Renal cortex interstitium (tissue), 15 donors: ENCODE measurements at places on chromosomes 16 and 17.

DNA sequence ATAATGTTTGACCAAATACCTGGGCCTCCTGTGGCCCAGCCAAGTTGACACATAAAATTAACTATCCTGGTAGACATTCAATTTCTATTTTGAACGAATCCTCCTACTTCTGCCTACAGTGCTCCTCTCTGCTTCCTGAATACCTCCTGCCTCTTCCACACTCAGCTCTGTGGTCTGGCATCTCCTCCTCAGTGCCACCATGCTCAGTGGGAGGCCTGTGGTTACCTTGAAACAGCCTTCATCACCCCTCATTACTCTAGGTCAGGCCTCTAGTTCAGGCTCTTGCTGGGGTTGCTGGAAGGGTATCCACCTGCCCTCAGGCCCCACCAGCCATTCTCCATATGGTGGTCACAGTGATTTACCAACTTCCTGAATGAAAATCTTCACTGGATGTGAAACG, 5.1 kb downstream of the LYRM9 start:
- no peak for DNase-seq

DNA sequence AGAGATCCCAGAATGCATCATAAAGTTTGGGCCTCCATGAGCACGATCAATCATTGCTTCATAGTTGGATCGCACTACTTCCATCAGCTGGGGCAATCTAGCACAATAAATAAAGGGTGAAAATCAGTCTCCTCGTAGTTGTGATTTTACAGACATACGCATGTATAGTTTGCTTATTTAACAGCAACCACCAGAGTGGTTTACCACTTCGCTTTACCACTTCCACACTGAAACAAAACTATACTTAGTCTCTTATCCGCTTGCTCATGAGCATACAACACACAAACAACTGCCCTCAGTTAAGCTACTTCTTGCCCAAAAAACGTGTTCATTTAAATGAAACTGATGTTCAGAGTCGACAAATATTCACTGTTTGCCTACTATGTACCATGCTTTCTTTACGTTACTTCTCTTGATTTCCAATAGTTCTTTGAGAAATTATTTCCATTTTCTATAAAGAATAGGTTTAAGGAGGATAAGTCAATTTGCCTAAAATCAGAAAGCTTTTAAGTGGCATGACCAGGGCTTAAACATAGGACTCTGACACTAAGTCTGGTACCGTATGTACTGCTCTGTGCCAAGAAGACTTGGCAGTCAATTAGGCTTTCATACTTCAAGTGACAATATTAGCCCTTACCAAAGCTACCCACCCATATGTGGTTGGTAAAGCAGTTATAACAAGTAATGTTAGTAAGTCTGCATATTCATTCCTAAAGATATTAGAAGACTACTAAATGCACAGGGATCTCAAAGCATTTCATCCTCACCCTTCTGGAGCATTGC, 22.0 kb downstream of the SETD6 start:
- no peak for DNase-seq

DNA sequence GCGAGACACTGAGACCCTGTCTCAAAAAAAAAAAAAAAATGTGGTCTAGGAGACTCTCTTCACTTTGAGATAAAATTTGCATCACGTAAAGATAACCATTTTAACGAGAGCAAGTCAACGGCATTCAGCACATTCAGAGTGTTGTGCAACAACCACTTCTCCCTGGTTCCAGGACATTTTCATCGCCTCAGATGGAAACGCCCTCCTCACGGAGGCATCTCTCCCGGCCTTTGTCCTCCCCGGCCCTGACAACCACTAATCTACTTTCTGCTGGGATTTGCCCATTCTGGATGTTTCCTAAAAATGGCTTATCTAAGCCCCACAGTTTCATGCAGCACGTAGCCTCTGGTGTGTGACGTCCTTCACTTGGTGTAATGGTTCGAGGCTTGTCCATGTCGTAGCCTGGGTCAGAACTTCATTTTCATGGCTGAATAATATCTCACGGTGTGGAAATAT, 6.4 kb upstream of the NPRL3 start:
- no peak for DNase-seq

DNA sequence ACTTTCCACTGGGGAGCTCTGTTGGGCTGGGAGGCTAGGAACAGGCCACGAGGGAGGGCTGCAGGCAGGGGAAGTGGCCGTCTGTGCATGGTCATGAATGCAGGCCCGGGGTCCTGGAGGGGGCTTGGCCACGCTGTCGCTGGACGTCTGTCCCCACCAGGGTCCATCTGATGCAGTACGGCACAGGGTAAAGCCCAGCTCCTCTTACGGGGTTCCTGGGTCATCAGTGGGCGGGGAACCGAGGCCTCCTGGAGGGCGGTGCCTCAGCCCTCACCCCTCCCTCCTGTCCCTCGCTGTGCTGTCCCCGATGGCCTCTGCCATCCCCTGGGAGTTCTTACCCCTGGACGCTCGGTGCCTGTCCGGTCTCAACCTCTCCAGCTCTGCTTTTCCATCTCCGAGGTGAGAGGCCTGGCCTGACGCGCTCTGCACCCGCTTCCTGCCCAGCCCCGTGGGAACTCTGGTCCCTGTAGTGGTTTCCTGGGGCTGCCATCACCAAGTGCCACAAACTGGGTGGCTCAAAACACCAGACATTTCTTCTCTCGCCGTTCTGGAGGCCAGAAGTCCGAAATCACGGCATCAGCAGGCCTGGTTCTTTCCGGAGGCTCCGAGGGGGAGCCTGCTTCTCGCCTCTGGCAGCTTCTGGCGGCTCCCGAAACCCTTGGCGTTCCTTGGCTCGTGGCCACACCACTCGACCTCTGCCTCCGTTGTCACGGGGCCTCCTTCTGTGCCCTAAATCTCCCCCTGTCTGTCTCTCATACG, 182.8 kb downstream of the SEC14L1 start:
- DNase-seq = no peak

DNA sequence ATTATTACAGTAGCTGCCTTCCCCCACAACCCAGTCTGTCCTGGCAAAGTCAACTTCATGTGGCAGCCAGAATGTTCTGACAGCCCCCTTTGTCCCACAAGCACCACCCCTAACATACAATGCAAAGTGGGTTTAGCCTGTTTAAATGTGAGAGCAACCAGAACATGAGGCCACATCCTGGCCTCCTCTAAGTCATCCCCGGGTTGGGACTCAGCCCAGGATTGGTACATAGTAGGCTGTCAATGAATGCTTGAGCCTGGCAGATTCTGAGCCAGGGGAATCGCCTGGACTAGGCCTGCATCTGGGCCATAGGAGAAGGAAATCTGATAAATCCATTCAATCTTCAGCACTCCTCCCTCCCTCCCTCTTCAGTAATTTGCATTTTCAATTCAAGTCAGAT, 4.3 kb upstream of the ITGA3 start:
- no peak for DNase-seq

- no peak for DNase-seq
Observed at GRCh38 chr16:22934786-22935185, 120.8 kb downstream of the HS3ST2 start.

- DNase-seq = no peak
Observed at GRCh38 chr17:75271233-75271954, 363 bp upstream of the MIF4GD start.

GRCh38 chr16:15396948-15397594, 1.5 kb downstream of the MPV17L start:
- no peak for DNase-seq

- DNase-seq = no peak
Observed at GRCh38 chr16:5895976-5896375, 798.4 kb upstream of the EEF2KMT start.

- DNase-seq = no peak
Observed at GRCh38 chr16:22948058-22948602, 134.2 kb downstream of the HS3ST2 start.

DNA sequence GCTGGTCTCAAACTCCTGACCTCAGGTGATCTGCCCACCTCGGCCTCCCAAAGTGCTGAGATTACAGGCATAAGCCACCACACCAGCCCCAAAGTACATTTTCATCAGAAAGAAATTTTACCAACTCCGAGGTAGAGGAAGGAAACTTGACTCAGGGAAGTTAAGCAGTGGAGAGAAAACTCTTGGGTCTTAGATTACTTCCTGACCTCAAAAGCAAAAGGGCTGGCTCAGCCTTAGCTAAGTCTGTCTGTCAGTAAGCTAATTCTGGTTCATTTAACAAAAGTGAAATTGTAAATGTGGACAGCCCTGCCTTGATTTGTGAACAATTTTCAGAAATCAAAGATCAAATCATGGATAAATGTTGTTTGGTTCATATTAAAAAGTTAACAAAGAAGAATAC, 30.6 kb downstream of the MAP2K6 start:
- DNase-seq = no peak

DNA sequence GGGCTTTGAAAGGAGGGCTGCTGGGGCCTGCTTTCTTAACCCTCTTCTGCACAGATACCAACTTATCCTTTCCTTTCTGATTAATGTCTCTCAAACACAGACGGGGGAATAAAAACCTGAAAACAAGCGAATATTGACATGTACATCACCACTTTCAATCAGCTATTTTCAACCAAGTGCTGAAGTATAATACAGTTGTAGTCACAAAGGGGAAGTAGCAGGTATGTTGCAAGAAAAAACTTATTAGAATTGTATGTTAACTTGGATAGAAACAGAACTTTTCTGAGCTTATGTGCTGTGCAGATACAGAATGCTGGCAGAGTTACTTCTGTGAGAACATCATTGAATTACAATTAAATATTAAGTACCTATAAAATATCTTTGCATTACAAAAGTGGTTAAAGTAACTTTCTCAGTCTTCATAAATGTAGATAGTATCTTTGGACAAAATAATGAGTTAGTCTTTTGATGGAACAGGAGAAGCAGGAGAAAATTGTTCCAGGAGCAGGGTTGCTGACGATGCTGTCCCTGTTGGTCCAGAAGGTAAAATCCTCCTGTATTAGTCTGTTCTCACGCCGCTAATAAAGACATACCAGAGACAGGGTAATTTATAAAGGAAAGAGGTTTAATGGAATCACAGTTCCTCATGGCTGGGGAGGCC, 59.5 kb downstream of the RPTOR start:
- no peak for DNase-seq

DNA sequence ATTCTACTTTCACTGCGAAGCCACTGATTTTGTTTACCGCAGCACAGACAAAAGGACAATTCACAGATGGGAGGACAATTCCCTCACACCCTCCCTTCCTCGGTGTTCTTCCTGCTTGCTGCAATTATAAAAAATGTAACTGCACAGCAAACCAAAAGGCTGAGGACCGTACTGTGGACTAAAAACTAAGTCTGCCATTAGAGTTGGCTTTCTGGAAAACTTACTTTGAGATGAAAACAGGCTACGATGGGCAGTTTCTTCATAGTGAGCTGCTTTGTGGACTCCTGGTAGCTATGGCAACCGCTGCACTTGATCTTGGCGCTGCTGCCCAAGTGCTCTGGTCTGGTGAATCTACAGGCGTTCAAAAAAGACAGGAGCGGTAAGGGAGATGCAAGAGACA, 35.2 kb downstream of the USP22 start:
- no peak for DNase-seq

- DNase-seq = no peak
Observed at GRCh38 chr16:12453832-12454231, 349.9 kb downstream of the CPPED1 start.

DNA sequence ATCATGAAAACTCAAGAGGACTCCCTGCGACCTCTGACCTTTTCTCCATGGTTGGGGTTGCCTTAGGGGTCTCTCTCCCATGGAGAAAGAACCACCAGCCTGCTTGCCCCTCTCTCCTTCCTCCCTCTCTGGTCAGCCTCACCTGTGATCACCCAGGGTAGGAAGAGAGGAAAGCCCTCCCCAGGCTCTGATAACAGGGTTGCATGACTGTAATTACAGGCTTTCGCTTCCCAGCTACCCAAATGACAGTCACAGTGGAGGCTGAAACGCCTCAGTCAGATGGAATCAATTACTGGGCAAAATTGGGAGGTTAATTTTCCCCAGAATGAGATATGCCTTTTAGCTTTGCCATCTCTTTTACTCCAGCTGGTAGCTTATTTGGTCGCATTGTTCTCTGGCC, 265.8 kb upstream of the SOX9 start:
- DNase-seq = no peak

DNA sequence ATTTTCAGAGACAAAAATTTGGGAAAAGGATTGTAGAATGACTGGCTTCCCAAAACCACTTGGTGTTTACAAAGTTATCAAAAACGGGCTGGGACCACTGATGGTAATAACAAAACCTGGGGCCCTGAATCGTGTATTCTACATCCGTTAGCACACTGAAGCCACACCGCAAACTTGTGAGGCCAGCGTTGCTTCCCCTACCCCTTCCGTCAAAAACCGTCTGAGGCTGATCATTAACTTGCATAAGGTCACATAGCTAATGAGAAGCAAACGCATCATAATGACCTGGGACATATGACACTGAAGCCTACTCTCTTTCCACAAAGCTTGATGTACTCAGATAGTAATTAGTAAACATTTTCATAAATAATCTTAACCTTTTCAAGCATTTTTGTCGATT, 704.3 kb downstream of the MAF start:
- DNase-seq = no peak

GRCh38 chr17:18321309-18321708, 6.2 kb downstream of the SMCR8 start:
- DNase-seq = no peak

GRCh38 chr16:3581392-3581791, 4.2 kb upstream of the NLRC3 start:
- no peak for DNase-seq

DNA sequence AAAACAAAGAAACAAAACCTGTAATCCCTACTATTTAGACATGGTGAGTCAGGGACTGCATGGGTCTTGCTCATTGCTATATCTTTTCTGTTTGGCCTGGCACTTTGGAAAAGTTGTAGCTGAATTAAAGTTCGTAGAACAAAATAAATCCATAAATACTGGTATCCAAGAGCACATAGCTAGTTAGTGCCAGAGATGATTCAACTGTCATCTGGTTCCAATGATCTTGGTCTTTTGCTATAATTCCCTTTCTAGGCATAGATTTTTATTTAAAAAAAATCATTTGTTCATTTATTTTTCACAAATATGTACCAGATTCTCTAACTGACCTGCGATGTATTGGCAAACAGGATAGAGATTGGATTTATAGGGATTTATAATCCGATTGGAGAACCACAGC, 1436.1 kb upstream of the GOT2 start:
- DNase-seq = no peak

DNA sequence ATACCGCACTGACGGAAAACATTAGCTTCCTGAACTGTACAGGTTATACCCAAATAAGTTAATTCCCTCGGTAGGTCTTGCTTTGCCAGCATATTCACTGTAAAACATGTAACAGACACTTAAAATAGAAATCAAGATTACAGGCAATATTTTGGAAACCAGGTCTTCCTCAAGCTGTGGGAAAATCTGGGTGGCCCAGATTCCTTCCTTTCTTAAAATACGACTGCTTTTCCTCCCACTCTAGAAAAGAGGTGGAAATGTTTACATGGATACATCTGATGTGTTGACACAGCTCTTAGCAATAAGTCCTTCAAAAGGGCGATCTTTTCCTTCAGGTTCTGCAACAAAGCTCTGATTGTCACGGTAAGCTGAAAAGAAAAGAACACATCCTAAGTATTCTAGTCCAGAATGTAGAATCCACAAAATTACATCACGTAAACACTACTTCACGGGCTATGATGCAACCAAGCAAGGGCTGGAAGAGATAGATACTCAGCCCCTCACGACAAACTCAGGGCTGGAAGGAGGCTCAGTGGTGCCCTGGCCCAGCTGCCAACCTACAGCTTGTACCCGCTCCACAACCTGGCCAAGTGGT, 18.4 kb downstream of the STX8 start:
- DNase-seq = no peak

- no peak for DNase-seq
Observed at GRCh38 chr16:15539197-15539596, 103.8 kb downstream of the MARF1 start.

- no peak for DNase-seq
Observed at GRCh38 chr17:41967141-41967920, 736 bp downstream of the CNP start.

- no peak for DNase-seq
Observed at GRCh38 chr17:37239690-37240334, 136.0 kb upstream of the C17orf78 start.
